ENCODE measurements at places on chromosomes 2 and 18.

DNA sequence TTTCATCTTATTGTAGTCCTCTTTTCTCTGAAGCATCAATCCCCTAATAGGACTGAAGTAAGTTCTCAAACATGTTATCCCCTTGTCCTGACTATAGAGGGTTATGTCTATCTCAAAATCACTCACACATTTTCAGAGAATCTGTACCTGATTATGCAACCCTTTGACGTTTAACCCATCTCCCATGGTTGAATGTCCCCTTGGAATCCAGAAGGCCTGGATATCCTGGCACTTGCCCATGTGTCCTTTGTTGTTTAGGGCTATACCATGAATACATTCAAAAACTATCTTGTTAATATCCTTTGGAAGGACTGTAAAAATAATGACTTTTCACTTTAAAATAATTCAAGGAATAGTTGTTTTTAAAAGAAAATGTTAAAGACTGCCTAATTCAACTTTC, 66.3 kb upstream of the PSMD14 start:
- DNase-seq = no peak

GRCh38 chr2:234191819-234192407, 141.4 kb downstream of the SPP2 start:
- DNase-seq = peak; percentile 17

- no peak for DNase-seq
Measured at GRCh38 chr2:217740178-217740577, 262.6 kb downstream of the TNS1 start.

DNA sequence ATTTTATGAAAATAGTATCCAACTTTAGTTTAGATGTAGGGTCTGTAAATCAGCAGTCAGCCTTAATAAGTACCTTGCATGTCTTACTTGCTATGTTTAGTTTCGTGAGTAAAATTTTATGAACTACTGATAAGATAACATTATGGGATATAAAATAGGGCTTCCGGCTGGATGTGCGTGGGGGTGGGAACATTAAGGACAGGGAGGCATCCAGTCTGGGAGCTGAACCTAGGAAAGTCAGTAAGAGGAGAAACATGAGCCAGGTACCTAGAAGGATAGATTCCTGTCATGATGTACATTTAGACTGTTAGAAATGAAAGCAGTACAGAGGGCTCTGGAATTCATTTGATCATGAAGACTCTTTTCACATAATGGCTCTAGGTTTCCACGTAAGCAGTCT, 12.7 kb upstream of the KCNJ13 start:
- DNase-seq = no peak

DNA sequence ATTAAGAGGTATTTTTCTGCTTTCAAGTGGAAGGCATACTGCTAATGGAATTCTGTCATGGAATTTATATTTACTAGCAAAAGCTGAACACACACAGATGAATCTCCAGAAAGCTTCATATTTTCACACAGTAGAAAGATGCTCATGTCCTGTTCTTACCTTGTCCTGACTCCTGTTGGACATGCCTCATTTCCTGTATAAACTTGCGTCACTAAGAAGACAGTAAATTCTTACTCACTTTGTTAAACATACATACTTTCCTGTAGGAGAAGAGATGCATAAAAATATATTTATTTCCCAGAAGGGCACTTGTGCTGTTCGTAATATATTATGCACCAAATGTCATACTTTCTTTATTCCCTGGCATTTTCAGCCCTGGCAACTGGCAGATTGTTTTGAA, 238.3 kb upstream of the RASGRP3 start:
- peak; percentile 56 for DNase-seq

- peak; percentile 34 for DNase-seq
Measured at GRCh38 chr2:28927878-28928277, 33.4 kb downstream of the WDR43 start.

DNA sequence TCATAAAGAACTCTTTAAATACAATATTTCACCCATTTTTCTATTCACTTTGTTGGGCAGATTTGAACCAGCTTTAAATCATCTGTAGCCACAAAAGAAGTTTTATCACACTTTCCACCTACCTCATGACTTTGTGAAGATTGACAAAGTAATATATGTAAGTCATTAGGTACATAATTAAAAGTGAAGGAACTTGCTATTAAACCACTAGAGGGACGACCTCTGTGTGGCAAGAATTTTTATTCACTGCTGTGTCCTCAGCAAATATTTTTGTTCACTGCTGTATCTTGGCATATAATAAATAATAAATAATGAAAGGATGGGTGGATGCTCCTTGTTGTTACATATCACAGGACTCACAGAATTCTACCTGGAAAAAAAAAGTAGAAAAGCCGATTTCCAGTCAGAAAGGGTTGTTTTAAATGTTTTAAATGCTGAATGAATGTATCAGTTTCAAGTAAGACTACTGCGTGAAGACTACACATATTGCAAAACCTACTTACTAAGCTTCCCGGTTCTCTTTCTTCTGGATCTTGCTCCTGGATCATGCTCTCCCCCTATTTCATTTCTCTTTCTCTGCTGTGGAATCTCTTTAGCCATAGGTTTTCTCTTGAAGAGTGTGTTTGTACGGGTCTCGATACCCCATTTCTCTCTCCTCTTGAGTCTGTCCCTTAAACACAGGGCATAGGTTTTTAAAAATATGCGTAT, 44.8 kb downstream of the KCMF1 start:
- no peak for DNase-seq

GRCh38 chr2:70995426-70995729, 705 bp upstream of the TEX261 start:
- DNase-seq = peak; percentile 34

DNA sequence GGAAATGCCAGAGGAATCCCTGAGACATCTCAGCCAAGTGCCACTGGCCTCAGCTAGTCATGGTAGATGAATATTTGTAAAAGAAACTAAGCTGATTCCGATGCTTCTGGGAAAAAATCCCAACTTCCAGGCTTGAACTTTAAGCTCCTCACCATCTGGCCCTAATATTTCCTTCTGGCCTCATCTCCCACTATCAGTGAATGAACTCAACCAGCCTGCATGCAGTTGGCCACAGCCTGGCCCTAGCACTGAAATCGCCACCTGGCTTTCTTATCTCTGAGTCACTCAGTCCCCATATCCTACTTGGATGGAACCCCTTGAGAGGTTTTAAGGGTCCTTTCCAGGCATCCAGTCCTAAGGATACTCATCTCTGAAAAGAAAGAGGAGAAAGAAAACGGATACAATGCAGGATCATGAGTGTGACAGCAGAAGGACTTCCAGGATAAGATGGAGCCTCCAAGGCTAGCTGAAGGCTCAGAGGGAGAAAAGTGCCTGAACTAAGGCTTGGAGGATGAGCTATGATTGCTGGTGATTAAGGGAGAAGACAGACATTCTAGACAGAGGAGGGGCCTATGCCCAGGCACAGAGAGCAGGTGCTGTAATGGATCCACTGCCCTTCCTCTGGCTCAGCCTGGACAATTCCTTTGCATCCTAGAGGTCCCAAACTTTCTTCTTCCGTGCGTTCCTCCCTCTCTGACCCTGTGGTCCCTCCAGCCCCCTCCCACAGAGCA, 141.5 kb upstream of the MYCN start:
- DNase-seq = no peak

DNA sequence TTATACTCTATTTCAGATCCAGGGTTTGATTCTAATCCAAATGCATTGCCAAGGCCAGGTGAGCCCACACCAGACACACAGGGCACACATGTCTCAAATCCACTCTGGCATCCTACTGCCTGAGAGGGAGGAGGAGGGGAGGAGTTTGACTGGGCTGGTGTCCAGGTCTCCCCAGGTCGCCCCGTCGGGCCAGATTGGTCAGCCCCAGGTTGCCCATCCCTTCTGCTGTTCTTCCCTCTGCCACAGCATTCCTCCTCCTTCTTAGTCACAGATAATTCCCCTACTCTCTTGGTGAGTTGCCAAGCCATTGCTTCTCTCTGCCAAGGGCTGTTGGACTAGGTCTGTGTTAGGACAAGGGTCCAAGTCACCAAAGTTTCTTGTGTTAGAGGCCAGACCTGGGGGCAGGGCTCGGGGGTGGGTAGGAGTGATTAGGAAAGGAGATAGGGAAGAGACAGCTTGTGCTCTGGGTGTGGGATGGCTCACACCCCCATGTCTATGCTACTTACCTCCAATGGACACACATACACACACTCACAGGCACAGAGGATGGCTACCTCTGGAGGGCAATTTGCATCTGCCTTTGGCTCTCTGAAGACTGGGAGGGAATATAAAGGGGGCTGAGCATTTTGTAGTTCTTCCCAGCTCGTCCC, 2.5 kb upstream of the EGR4 start:
- DNase-seq = peak; percentile 16

DNA sequence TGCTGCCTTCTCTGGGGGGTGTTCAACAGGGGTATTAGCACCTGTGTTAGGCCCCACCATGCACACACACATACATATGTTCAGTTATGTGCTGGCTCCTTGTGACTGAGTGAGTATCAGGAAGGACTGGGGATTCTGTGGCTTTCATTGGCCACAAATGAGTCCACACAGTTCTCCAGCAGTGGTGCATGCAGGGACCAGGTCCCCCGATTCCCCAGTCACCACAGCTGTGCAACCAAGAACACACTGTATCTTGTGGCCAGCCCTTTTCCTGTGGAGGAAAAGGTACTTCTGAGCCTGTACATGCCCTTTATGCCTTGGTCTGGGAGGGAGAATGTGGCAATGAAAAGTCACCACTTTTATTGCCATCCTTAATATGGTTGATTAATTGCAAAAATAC, 74.9 kb upstream of the KLF7 start:
- DNase-seq = no peak

- DNase-seq = no peak
Measured at GRCh38 chr2:24744356-24744755, 48.8 kb downstream of the PTRHD1 start.

GRCh38 chr2:217079165-217079564, 219.3 kb upstream of the TNP1 start:
- no peak for DNase-seq

DNA sequence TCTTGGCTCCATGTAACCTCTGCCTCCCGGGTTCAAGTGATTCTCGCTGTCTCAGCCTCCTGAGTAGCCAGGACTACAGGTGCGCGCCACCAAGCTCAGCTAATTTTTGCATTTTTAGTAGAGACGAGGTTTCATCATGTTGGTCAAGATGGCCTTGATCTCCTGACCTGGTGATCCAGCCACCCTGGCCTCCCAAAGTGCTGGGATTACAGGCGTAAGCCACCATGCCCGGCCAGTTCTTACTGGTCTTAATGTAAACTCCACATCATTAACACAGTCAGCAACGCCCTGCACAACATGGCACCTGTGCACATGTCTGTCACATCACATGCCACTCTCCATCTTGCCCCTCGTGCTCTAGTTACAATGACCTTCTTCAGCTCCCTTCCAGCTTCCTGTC, 5.8 kb upstream of the KIF3C start:
- DNase-seq = no peak

GRCh38 chr2:204966245-204966644, 421.0 kb downstream of the PARD3B start:
- DNase-seq = no peak

GRCh38 chr18:67211646-67212045, 304.9 kb downstream of the DSEL start:
- DNase-seq = peak; percentile 31

DNA sequence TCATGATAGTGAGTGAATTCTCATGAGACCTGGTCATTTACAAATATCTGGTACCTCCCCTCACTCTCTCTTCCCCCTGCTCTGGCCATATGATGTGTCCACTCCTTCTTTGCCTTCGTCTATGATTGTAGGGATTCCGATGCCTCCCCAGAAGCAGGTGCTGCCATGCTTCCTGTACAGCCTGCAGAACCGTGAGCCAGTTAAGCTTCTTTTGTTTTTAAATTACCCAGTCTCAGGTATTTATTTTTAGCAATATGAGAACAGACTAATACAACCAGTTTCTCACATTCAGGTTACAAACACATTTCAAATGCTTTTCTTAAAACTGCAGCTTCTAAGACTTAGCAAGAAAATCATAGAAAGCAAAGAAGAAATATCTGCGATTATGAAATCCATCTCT, 321.2 kb upstream of the CDH7 start:
- no peak for DNase-seq

GRCh38 chr2:69847068-69847828, 17.8 kb downstream of the GMCL1 start:
- no peak for DNase-seq

DNA sequence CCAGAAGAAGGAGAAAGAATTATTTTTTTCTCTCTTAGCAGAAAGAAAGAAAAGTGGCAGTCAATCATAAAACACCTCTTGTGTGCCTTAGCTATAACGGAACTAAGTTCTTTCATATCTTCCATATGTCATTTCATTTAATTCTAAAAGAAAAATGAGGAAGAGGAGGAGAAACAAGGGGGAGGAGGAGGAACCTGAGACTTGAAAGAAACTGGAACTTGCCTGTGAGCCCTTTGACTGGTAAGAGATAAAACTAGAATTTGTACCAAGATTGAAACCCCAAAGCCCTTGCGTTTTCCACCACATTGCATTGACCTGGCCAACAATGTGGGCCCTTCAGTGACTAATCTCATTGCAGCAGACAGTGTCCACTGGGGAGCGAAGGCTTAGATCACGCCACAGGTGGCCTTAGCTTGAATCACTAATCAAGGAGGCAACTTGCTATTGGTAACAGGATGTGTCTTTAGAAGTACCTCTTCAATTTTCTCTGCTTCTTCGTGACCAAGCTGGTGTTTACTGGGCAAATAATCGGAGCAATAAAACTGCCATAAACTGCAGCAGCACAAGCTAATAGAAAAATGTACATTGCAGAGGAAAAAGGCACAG, 307.9 kb downstream of the CLIP4 start:
- DNase-seq = no peak

GRCh38 chr2:22276696-22277095, 1108.3 kb upstream of the KLHL29 start:
- DNase-seq = no peak

GRCh38 chr18:78975292-78975691, 4.3 kb upstream of the SALL3 start:
- DNase-seq = no peak
